ENCODE measurements at places on chromosomes 4 and X.

- no peak for DNase-seq
These were observed 40.5 kb upstream of the KLHL13 start for GRCh38 chrX:118156953-118157608.

DNA sequence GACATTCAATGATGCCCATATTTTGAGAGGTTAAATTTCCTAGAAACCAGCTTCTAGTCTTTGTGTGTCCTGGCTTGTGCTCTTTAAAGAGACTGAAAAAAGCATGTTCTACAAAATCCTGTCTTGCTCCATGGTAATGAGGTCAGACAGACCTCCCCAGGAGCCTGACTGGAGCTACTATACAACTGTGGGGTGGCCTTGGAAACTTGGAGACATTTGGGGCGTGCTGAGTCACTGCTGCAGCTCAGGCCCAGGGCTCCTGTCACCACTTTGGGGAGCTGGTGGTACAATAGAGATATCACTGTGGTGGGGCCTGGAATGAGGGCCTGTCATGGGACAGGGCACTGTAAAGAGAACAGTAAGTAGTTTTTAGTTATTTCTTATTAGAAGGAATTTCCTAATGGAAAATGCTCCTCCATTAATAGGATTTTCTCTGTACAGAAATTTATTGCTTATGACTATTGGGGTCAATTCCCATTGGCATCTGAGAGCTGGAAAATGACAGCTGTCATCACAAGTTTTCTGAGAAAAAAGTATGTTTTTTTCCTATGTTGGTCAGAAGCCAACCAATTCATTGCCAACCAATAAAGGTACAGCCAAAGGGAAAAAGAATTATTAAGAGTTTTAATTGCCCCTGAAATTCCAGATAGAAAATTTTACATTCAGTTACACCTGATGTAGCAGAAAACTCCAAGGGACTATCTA, 207.4 kb upstream of the JADE1 start:
- no peak for DNase-seq

DNA sequence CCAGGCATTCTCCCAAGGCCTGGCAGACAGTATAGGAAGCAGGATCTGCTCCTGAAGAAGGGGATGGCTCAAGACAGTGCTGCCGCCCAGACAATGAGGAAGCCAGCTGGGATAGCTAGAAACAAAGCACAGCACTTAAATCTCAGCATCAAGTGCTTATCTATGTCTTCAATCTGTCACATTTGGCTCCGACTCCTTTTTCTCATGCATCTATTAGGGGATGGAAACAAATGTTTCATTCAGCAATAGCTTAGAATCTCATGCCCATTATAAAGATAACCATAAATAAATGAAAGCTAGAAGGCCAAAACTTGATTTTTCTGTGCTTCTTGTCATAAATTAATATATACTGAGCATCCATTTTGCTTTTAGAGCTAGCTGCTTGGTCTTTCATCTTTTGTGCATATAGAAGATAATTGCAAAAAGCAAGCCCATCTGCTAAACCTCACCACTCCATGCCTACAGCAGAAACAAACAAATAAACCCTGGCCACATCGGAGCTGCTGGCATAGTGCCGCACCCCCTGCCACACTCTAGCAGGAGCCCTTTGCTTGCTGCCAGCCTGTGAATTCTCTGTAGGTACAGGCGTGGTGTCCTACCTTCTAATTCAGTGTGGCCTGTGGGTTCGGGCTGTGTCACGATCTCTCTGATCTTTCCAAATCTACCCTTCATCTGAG, 75.9 kb downstream of the AASDH start:
- peak; percentile 80 for DNase-seq

DNA sequence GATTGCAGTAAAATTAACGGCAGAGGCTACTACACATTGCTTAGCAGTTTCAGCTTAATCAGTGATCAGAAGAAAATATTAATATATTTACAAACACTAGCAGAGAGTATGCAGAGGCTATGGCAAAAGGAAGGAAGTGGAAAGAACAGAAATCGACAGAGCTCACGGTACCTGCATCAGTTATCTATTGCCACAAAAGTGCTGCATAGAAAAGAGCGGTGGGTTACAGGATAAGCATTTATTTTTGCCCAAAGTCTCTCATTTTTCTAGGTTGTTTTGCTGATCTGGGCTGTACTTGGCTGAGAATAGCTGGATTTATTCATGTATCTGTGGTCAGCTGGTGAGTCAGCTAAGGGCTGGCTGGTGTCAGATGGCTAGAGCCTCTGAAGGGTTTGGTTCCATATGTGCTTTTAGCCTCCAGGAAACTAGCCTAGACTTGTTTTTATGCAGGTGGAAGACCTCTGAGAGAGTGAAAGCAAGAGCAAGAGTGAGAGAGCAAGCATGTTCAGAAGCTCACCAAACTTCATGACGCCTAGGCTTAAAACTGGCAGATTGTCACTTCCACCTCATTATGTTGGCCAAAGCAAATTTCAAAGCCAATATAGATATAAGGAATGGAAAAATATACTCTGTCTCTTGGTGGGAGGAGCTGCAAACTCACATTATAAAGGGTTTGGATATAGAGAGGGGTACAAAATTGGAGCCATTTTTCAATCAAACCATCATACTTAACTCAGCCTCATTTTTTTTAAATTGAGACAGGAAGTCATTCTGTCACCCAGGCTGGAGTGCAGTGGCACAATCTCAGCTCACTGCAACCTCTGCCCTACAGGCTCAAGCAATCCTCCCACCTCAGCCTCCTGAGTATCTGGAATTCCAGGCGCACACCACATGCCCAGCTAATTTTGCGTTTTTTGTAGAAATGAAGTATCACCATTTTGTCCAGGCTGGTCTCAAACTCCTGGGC, 153.2 kb upstream of the RPL34 start:
- DNase-seq, result no peak

GRCh38 chr4:127141856-127142255, 490.9 kb upstream of the INTU start:
- no peak for DNase-seq

DNA sequence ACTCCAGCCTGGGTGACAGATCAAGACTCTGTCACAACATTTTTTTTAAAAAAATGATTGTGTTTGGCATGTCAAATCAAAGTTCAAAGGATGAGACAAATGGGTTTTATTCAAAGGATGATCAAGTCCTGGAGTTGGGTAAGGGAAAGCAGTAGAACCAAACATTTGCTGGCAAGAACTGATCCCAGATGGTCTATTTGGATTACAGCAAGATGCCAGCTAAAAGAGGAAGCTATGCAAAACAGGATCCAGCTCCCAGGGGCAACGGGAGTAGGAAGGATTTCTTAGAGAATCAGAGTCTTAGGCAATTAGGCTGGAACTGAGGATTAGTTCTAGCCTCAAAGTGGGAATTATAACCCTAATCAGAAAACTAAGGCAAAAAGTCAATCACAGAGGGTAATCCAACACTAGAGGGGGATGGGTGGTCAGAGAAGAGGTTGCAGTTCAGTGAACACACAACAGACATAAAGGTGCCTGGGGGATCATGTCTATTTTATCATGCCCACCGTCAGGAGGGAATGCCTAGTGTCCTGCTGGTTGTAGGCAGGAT, 133.0 kb upstream of the PLS3 start:
- no peak for DNase-seq

- DNase-seq, result no peak
These were observed 69.6 kb downstream of the NOCT start for GRCh38 chr4:139085141-139085540.

GRCh38 chrX:96183843-96184242, 500.8 kb upstream of the DIAPH2 start:
- DNase-seq, result no peak

- no peak for DNase-seq
These were observed 259.6 kb downstream of the C4orf33 start for GRCh38 chr4:129355516-129355915.

DNA sequence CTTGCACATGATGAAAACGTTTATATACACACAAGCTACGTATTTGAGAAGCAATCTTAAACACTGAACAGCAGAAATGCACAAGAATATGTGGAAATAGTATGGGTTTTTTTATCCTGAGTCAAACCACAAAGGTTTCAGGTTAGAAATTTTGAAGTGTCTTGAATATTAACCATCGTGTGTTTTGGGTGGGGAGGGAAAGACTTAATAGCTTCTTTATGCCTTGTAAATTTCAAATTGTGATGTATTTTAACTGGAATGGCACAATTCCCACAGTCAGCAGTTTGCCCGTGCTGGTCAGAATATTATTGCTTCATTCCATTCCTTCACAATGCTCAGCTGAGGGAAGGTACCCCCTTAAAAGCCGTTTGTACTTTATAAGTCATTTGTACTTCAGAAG, 67.4 kb upstream of the WDR1 start:
- no peak for DNase-seq

DNA sequence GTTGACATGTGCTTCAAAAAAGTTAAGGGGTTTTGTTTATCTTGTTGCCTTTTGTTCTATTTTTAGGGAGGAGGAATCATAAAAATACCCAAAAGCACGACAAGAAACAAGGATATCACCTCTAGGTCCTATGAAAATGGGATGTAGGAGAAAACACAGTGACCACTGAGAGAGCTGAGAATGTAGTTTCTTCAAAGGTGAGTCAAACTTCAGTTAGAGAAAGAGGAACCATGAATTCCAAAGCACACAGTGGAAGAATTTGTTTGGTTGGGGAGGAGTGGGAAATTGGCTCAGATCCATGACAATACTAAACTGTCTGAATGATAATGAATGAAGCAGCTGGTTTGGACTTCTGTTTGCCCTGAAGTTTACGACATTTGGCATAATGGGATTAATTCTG, 19.1 kb upstream of the FRYL start:
- DNase-seq, result no peak

DNA sequence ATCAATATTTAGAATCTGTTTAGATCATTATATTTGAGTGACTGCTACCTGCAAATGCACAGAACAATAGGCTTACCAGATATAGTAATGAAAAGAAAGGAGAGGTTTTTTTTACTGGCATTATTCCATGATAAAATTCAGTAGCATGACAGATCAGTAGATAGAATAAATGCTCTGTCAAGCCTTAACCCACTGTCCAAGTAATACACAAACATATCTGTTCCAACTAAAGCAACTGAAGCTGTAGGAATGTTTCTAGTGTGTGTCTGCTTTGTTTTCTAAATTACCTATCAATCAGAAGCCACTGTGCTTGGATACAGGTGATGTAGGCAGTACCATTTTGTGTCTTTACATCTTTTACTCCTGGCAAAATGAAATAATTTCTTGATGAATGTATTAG, 604.6 kb downstream of the PCDH7 start:
- no peak for DNase-seq

DNA sequence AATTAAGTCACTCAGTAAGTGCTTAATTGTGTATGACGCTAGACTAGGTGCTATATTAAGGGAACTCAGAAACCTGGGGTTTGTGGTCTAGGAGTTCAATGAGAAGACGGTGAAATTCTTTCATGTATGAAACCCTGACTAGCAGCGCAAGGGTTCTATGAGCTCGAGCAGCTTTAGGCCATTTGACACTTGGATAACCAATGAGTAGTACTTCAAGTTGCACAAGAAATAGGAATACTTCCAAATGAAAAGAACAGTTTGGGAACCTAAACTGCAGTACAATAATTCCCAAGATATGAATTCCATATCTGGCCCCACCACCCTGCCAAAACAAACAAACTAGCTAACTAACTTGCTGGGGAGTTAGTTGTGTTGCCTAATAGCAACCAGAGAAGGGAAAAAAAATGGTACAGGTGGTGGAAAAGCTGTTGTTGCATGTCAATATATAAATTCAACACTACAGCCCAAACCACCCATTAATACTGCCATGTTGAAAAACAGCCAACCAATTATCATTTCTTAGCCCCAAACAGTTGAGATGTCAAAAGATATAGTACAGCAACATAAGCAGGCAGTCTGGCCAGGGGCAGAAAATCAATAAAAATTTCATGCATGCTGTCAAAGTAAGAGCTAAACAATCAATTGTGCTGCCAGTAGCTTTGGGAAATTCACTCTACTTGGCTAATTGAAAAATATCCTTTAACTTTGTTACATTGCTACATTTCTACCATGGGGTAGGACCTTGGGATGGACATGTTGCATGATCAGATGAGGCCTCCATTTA, 54.6 kb upstream of the MCF2 start:
- DNase-seq, result no peak

DNA sequence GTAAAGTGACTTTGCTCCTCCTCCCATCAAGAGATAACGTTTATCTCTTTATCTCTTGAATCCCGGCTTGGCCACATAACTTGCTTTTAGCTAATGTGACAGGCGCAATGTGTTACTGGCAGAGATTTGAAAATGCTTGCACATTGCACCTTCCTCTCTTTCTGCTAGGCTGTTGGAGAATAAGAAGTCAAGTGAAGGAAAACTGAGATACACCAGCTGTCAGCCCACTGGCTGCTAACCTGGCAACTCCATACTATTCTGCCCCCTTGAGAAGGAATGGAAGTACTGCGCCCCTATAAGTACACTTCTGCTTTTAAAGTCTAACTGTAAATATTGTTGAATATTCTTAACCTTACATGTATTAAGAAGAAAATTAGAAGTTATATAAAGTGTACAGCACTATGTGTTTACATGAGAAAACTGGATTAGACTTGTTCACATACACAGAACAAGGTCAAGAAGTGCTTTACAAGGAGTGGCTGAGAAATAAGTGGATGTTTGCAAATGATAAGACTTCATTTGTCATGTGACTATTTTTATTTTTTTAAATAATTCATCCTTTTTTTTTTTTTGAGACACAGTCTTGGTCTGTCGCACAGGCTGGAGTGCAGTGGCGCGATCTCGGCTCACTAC, 424.5 kb upstream of the CTSO start:
- peak; percentile 23 for DNase-seq

GRCh38 chr4:39263895-39264294, 81.6 kb downstream of the WDR19 start:
- no peak for DNase-seq

Data from SK-N-SH (cell line).